GM23338 (cell line): ENCODE measurements at places on chromosomes 1 and 21. TPM values are rescaled to one million over a fixed set of nuclear protein-coding genes. Genes with fewer than 3 reads are reported as not detected.

- H3K4me3 ChIP-seq = no peak overlapping the region
- no peaks in the 10 kb centered on the region for H3K36me3 ChIP-seq
- H3K27ac ChIP-seq = peak overlapping the region; percentile 85
- DNase-seq = peak; percentile 54
- no peaks in the 10 kb centered on the region for H3K27me3 ChIP-seq
- peaks cover 58% of the 10 kb centered on the region for H3K4me1 ChIP-seq
Measured at GRCh38 chr1:89912073-89912472, 82.8 kb upstream of the ZNF326 start.

GRCh38 chr21:19145682-19146293, 742.2 kb upstream of the TMPRSS15 start:
- no peak overlapping the region for H3K27ac ChIP-seq
- H3K36me3 ChIP-seq = no peaks in the 10 kb centered on the region
- no peaks in the 10 kb centered on the region for H3K4me1 ChIP-seq
- no peaks in the 10 kb centered on the region for H3K27me3 ChIP-seq
- H3K4me3 ChIP-seq = no peak overlapping the region
- DNase-seq = no peak

GRCh38 chr1:61518670-61519400, 206.1 kb downstream of the TM2D1 start:
- no peaks in the 10 kb centered on the region for H3K27me3 ChIP-seq
- no peaks in the 10 kb centered on the region for H3K36me3 ChIP-seq
- no peak overlapping the region for H3K27ac ChIP-seq
- no peaks in the 10 kb centered on the region for H3K4me1 ChIP-seq

DNA sequence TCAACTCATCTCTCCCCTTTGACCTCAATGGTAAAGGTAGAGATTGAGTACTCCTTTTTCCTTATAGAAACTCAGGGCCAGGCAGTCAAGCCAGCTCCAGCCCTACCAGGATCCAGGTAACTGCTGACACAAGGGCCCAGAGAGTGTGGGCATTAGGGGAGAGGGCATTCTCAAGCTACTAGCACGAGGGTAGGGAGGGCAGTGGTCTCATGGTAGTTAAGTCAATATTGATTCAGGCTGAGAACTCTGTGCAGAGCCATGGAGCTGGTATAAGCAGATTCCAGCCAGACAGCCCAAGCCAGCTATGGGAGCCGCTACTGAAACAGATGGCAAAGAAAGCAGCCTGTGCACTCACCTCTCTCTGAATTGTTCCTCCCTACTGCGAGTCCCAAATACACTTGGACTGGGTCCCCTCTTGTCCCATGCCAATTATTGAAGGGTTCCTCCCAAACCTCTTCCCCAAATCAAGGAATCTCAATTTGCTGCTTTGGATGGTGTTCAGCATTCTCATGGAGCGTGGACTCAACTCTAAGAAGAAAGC, 2.8 kb downstream of the PI4KB start:
- H3K27ac ChIP-seq = no peak overlapping the region
- H3K27me3 ChIP-seq = no peaks in the 10 kb centered on the region
- no peak overlapping the region for H3K4me3 ChIP-seq
- DNase-seq = no peak
- peaks cover 14% of the 10 kb centered on the region for H3K4me1 ChIP-seq

DNA sequence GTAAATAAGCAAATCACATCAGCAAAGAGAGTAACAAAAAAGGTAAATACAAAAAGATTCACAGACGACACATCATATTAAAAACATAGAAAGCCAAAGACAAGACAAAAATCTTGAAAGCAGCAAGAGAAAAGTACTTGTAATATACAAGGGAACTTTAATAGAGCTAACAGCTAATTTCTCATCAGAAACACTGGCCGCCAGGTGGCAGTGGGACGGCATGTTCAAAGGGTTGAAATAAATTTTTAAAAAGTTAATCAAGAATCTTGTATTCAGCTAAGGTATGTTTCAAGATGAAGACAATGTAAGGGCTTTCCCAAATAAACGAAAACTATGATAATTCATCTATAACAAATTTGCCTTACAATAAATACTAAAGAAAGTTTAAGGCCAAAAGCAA, 358.1 kb downstream of the LRRIQ3 start:
- no peaks in the 10 kb centered on the region for H3K36me3 ChIP-seq
- H3K4me3 ChIP-seq = no peak overlapping the region
- no peaks in the 10 kb centered on the region for H3K27me3 ChIP-seq
- no peaks in the 10 kb centered on the region for H3K4me1 ChIP-seq
- peak; percentile 49 for DNase-seq

- H3K27ac ChIP-seq = no peak overlapping the region
- no peak for DNase-seq
- peaks cover 11% of the 10 kb centered on the region; the same call in 1 of the 2 replicates for H3K4me1 ChIP-seq
- no peak overlapping the region for H3K4me3 ChIP-seq
- no peaks in the 10 kb centered on the region for H3K36me3 ChIP-seq
Measured at GRCh38 chr1:81607086-81607485, 193.6 kb upstream of the ADGRL2 start.

The PLD5 gene
- 4.2 and 5.8 TPM in 2 replicates for total RNA-seq

The CRNN gene
- not detected in 2 replicates for total RNA-seq

The GLRX2 gene
- total RNA-seq = 7.2 and 7.7 TPM in 2 replicates

The BGLAP gene
- total RNA-seq = 0.42 and 2.7 TPM in 2 replicates

The CENPF gene
- 123 TPM in 2 replicates for total RNA-seq
